ENCODE measurements at places on chromosomes 3 and 15. TPM values are rescaled to one million over a fixed set of nuclear protein-coding genes. Genes with fewer than 3 reads are reported as not detected.

- no peak for DNase-seq
These were observed 22.1 kb downstream of the SNTN start for GRCh38 chr3:63674586-63674985.

MNS1 gene
- polyA plus RNA-seq = 30.0 TPM

STX19 gene
- 0.30 TPM for polyA plus RNA-seq

DNA sequence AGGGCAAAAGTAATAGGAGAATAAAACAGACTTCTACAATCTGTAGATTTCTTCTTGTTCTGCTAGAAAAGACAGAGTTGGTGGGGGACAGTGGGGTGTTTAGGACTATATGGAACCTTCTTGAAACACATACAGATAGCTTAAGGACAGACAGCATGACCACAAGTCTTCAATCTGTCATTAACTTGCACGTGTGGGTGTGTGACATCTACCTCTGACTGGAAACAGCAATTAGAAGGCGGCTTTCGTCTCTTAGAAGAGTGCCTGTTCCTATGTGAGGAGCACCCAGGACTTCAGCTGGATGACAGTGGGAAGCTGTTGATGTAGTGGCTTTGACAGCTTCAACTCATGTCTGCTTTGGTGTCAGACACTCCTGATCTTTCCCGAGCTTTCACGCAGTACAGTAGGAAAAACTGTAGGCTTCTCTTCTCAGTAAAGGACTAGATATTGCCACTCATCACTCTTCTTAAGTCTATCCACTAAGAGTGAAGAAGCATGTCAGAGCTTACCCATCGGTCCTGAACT is 44.5 kb downstream of the TYRO3 start:
- no peak for DNase-seq

AADACL2 gene
- not detected for polyA plus RNA-seq

CHST13 gene
- 6.6 TPM for polyA plus RNA-seq

RFX7 gene
- polyA plus RNA-seq = 23.5 TPM

LMAN1L gene
- not detected for polyA plus RNA-seq

DNA sequence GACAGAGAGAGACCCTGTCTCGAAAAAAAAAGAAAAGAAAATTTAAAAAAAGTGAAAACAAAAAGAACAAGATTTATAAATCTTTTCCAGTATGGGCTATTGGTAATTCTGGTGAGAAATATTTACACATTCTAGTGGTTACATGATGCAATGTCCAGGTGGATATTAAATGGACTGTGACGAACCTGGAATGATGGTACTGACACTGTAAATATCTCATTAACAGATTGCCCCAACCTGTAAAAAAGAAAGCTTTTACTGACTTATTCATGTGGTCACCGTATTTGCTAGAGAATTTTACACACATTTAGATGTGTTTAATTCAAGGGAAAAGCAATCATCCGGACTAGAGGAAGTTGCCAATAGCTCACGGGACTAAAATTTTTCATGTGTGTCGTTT is 162.1 kb upstream of the LRIG1 start:
- no peak for DNase-seq

DNA sequence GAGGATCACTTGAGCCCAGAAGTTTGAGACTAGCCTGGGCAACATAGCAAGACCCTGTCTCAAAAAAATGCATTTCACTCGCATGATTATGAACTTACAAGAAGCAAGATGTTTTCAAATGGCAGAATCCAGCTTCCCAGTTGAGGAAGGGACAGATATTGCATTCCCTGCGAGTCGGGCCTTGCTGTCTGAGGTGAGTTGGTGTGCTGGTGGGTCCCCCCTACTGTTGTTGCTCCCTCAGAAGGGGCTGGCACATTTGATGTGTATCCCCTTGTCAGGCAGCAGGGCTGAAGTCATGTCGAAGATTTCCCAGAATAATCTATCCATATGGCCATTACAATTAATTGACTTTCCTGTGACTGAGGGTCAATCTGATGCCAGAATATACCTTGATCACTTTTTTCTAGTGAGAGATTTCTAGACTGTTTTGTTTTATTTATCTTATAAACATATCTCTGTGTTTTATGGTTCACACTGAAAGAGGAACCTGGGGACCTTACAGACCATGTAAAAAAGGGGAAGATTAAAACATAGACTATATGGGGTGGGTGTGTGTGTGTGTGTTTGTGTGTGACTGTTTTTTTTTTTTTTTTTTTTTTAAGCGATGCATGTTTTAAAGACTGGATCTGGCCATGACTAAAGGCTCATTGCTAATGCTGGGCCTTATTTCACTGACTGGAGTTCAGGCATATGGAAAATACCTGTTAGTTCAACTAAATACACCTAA is 112.1 kb upstream of the MRPS22 start:
- no peak for DNase-seq

DNA sequence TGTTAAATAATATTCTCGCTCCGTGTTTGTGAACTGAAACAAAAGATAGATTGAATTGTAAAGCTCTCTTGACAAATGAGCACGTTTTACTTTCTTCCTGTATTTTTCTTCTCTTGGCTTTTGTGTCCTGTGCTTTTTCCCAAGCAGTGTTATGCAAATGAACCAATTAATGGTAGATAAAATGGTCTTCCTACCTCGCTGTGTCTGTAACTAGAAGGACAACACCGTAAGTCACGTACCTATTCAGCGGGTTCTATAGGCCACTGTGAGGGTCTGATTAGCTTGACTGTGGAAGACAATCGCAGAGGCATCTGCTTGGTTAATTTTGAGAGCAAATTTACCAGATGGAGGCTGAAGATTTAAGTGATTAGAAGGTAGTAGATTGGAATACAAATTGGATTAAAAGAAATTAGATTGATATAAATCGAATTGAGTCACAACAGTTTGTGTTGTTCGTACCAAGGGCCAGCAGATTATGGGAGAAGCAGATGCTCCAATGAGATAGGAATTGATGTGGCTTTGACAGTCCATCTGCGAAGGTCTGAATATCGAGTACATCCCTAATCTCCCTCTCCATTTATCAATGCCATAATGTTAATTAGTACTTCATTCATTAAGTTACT is 40.2 kb downstream of the ROBO2 start:
- DNase-seq = no peak

GRCh38 chr15:54150255-54150654 is 172.0 kb downstream of the UNC13C start:
- DNase-seq = no peak
